Kidney (tissue), 22 donors: ENCODE measurements at places on chromosomes 16 and 17. TPM values are rescaled to one million over a fixed set of nuclear protein-coding genes. Genes with fewer than 3 reads are reported as not detected.

- no peak for DNase-seq
Observed at GRCh38 chr16:80113873-80114574, 426.8 kb upstream of the DYNLRB2 start.

DNA sequence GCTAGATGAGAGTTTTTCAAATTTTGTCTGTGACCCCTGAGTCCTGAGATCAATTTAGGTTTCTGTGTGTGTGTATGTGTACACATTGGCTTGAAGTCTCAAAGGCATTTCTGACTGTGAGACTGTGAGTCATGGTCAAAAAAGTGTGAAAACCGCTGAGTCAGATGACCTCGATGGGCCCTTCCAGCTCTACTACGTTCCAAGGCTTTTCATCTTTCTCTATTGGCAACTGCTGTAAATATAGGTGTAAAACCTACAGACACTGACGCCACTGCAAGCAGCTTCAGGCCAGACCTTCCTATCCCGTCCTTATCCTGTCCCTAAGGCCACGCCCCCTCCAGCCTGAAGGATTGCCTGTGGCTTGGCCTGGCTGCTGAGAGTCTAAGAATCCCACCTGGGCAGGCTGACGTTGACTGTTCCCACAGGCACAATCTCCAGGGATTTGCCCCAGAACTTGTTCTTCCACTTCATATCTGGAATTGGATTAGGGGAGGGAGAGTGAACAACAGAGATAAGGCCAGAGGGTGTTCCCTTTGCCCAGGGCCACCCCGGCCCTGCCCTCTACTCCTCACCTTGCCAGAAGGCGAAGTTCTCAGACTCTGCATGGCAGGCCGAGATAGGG lies 11.3 kb downstream of the OSBPL7 start:
- no peak for DNase-seq

DNA sequence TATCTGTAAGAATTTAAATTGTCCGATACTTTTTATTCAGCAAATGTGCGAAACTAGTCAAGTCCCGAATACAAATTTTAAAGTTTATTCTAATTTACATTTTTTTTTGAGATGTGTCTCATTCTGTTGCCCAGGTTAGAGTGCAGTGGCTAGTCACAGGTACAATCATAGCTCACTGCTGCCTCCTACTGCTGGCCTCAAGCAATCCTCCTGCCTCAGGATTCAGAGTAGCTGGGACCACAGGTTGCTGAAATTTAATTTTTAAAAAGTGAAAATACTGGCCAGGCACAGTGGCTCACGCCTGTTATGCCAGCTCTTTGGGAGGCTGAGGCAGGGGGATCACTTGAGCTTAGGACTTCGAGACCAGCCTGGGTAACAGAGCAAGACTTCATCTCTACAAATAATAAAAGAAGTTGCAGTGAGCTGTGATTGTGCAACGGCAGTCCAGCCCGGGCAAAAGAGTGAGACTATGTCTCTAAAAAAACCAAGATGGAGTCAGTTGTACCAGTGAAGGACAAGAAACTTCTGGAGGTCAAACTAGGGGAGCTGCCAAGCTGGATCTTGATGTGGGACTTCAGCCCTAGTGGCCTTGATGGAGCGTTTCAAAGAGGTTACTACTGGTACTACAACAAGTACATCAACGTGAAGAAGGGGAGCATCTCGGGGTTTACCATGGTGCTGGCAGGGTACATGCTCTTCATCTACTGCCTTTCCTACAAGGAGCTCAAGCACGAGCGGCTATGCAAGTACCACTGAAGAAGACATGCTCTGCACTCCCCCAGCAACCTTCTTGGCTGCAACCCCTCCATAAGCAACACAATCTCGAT lies 5.6 kb downstream of the POLG2 start:
- DNase-seq = no peak

DNA sequence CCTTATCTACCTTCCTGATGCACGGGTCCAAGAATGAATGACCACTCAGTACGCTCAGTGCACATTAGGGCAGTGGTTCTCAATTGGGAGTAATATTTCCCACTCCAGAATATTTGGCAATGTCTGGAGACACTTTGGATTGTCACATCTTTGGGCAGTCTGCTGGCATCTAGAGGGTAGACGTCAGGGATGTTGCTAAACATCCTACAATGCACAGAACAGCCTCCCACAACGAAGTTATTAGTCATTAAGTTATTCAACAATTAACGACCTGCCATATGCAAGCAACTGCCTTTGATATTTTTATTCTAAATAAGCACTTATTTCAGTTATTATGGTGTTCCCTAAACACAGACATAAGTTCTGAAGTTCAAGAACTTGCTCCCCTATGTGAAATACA lies 669.3 kb downstream of the TOX3 start:
- DNase-seq = no peak

GRCh38 chr16:56783344-56783743 lies 53.4 kb downstream of the NUP93 start:
- DNase-seq = no peak

DNA sequence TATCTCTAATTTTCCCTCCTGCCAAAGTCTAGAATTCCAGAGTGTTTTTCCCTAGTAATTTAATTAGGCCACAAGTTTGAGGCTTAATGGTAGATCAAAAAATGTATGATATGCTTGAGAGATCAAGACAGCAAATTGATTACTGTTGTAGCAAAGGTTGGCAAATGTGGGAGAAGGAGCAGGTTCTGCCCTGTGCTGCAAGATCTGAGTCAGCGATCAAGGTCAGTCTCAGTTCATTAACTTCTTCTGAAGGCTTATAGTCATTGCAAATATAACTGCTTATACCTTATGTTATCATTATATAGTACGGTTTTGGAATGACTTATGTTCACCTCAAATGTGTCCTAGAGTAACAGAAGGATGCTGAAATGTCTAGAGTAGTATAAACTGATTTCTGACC lies 231.1 kb upstream of the TBX2 start:
- DNase-seq = no peak

- DNase-seq = no peak
Observed at GRCh38 chr17:36975922-36976515, 27.3 kb downstream of the AATF start.

DNA sequence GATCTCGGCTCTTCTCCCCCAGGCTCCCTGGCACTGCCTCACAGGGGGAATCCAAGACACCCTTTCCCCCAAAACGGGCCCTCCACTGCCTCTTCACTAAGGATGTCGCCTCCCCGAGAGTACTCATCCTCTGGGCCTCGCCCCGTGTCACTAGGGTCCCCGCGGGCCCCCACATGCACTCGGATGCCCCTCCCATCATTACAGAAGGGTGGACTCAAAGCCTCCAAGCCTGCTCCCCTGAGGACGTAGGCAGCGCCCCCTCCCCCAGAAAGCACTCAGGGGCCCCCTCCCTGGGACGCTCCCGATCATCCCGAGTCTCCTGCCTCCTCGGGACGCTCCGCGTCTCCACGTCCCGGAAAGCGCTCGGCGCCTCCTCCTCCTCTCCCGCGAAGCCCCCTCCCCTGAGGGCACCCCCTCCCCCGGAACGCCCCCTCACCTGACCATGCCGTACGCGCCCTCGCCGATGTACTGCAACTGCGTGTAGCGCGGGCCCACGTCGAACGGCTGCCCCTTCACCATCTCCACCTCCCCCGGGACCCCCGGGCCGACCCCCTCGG lies 338 bp downstream of the MAPK3 start:
- no peak for DNase-seq

DNA sequence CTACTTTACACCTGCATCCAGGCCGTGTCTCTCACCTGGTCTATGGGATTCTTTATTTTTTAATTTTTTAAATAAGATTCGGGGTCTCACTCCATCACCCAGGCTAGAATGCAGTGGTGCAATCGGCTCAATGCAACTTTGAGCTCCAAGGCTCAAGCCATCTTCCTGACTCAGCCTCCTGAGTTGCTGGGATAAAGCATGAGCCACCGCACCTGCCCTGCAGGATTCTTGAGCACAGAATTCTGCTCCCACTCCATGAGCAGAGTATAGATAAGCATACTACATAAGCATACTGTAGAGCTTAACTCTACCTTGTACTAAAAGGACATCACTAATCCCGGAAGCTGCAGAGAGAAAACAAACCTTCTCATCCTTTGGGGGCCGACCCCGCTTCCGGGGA lies 15.5 kb downstream of the GLYR1 start:
- DNase-seq = no peak

DNA sequence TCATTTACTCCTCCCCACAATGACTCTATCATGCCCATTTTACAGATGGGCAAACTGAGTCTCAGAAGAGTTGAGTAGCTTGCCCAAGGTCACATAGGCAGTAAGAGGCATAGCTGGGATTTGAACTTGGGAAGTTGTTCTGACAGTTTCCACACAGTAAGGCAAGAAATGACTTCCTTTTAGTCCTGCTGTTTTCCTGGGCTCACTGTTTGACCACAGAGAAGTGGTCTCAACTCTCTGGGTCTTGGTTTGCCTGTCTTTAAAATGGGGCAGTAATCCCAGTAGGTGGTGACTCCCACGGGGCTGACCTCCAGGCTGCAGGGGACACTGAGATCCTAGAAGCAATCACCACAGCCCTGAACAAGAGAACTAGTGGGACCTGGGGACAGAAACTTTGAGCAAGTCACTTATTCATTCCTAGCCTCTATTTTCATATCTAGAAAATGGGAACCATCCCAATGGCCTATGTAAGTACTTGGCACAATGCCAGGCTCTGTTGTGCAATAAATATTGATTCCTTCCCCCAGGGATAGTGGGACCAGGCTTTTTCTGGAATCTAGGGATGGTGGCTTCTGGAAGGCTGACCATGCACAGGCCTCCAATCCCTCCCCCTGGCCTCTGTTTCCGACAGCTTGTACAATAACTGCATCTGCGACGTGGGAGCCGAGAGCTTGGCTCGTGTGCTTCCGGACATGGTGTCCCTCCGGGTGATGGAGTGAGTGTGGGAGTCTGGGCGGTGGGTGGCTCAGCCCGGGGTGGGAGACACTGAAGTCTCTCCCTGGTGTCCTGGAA lies 20.5 kb downstream of the DEXI start:
- DNase-seq = no peak

GRCh38 chr17:10612957-10613744 lies 44.0 kb downstream of the MYH3 start:
- no peak for DNase-seq

DNA sequence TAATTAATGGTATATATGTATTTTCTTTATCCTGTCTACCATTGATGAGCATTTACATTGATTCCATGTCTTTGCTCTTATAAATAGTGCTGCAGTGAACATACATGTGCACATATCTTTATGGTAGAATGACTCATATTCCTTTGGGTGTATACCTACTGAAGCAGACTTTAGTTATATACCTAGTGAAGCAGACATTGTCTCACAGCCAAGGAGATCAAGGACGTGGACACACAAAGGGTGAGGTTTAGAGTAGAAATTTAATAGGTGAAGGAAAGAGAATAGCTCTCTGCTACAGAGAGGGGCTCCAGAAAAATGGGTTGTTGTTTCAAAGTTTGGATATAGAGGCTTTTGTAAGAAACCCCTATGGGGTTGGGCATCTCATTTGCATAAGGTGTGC lies 700.3 kb downstream of the CDH11 start:
- DNase-seq = no peak

- DNase-seq = no peak
Observed at GRCh38 chr17:5194346-5194745, 2.7 kb upstream of the ZNF594 start.

- DNase-seq = no peak
Observed at GRCh38 chr16:12786081-12786480, 17.6 kb downstream of the CPPED1 start.

DNA sequence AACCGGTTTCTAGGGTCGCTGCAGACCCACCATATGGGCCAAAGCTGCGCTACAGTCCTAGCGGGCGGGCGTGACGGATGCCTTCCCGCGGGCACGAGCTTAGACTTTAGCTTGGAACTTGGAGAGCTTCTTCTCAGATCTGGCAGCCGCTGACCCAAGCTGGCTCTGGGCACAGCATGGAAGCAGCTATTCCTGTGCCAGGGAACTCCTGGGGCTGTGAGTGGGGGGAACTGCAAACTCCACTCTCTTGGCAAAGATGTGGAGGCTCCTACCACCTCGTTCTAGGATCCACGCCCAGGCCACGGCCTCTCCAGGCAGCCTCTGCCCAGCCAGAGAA lies 8.8 kb downstream of the FAAP100 start:
- no peak for DNase-seq

DNA sequence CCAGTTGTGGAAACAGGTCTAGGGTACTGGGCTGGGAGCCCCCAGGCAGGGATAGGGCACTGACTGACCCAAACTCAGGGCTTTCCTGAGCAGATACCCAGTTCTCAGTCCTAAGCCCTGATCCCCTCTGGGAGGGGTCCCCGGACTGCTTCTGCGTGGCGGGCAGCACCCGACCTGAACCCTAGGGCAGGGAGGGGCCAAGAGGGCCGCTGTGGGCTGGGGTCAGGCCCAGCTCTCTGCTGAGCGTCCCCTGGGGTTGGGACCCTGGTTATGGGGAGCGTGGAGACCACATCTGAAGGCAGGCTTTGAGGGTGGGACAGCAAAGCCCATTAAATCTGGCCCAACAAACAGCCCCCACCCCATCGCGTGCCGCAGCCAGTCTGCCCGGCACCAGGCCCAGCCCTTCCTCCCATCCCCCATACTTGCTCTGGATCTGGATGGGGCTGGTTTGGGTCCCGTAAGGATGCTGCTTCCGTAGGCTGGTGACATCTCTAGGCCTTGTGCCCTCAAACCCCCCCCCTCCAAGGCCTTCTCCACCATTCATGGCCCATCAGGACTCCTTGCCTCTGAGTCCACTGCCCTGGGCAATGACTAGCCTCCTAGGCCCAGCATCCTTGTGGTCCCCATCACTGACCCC lies 691 bp upstream of the FAM83G start:
- DNase-seq = no peak

GRCh38 chr16:51138178-51138577 lies 12.9 kb downstream of the SALL1 start:
- DNase-seq = no peak

DNA sequence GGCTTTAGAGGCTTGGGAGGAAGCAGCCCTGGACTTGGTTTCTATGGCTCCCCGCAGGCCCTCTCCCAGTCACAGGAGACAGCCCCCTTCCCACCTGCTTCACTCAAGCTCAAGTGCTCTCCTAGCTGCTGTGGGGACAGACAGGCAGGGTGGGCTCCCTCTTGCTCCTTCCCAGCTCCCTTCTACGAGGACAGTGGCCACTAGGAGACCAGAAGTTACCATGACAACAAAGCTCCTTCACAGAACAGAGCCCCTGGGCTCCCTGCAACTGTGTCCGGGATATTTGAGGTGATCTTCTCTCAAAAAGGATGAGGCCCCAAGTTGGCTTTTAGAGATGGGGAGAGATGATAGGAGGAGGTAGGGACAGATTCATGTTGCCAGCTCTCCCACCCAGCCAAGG lies 116.3 kb downstream of the AMFR start:
- no peak for DNase-seq

Gene NPIPA3
- 7.0 TPM for polyA plus RNA-seq

Gene SCNN1G
- polyA plus RNA-seq = 72.6 TPM

Gene TNFRSF17
- polyA plus RNA-seq = not detected

Gene GDPD3
- polyA plus RNA-seq = 17.7 TPM

Gene LPCAT2
- polyA plus RNA-seq = 7.7 TPM

Gene ADCY9
- polyA plus RNA-seq = 6.8 TPM

Gene WSCD1
- polyA plus RNA-seq = 5.4 TPM

Gene KRTAP2-4
- polyA plus RNA-seq = not detected

Gene SPSB3
- polyA plus RNA-seq = 55.1 TPM

Gene DLX3
- 0.47 TPM for polyA plus RNA-seq

Gene RMI2
- 5.2 TPM for polyA plus RNA-seq

Gene CD300C
- 0.34 TPM for polyA plus RNA-seq

Gene PITPNM3
- 1.8 TPM for polyA plus RNA-seq

Gene WNT9B
- 1.9 TPM for polyA plus RNA-seq
